ENCODE measurements at places on chromosomes 2 and 18. TPM values are rescaled to one million over a fixed set of nuclear protein-coding genes. Genes with fewer than 3 reads are reported as not detected.

Gene TTC21B
- total RNA-seq = 31.8 TPM

- H3K4me1 ChIP-seq = no peaks in the 10 kb centered on the region
- no peaks in the 10 kb centered on the region for H3K36me3 ChIP-seq
- no peaks in the 10 kb centered on the region for H3K27me3 ChIP-seq
- no peak overlapping the region for H3K4me3 ChIP-seq
- peak; percentile 56 for DNase-seq
Observed at GRCh38 chr2:234368861-234369261, 128.0 kb downstream of the ARL4C start.

DNA sequence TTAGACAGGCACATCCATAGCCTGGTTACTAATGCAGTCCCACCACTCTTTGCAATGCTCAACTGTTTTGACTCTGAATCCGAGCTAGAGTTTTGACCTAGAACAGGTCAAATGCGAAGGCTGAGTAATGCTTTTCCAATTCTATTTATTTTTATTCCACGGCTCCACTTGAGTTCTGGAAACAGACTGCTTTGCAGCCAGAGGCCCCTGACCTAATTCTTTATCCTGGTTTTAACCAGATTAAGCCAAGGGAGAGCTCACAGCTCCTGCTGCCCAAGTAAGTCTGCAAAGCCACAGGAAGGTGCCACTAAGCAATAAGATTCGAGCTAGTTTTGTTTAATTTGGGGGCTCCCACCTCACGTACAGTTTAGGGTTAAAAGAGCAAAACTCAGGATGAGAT, 51.4 kb downstream of the MREG start:
- DNase-seq = no peak
- H3K4me3 ChIP-seq = no peak overlapping the region
- no peak overlapping the region for H3K27ac ChIP-seq
- H3K36me3 ChIP-seq = no peaks in the 10 kb centered on the region
- no peaks in the 10 kb centered on the region for H3K4me1 ChIP-seq
- H3K27me3 ChIP-seq = no peaks in the 10 kb centered on the region

Gene IL37
- not detected for total RNA-seq

Gene HAAO
- total RNA-seq = 22.0 TPM

Gene RFX8
- total RNA-seq = 0.96 TPM

Gene MATN3
- 1.6 TPM for total RNA-seq

GRCh38 chr18:59049721-59050660, 89.7 kb upstream of the SEC11C start:
- H3K27me3 ChIP-seq = no peaks in the 10 kb centered on the region
- H3K4me1 ChIP-seq = peaks cover 4% of the 10 kb centered on the region
- no peak overlapping the region for H3K27ac ChIP-seq

DNA sequence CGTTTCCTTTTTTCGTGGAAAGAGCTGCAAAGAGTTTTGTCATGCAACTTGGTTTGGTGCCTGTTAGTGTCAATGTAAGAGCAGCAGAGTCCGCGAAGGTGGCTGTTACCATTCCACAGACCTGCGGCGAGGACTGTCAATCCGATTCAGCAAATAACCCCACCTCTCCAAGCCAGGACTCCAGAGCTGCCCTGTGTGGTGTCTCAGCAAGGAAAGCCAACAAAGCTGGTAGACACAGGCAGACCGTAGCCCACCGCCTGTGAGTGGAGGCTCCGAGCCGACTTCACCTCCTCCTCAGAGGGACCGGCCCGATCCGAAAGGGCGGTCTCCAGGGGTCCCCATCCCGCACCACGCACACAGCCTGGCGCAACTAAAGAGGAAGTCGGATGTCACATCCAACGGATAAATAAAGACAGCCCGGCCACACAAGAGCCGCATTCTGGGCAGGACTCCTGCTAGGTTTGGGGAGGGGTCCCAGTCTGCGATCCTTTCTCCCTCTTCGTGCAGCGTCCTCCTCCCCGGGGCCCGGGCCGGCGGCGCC, 819 bp downstream of the ANKRD44 start:
- peak; percentile 59 for DNase-seq
- peaks cover 9% of the 10 kb centered on the region for H3K4me1 ChIP-seq
- H3K27me3 ChIP-seq = no peaks in the 10 kb centered on the region
- no peaks in the 10 kb centered on the region for H3K36me3 ChIP-seq
- H3K27ac ChIP-seq = peak overlapping the region; percentile 43
- H3K4me3 ChIP-seq = peak overlapping the region; percentile 78

Gene GREB1L
- total RNA-seq = 5.1 TPM

DNA sequence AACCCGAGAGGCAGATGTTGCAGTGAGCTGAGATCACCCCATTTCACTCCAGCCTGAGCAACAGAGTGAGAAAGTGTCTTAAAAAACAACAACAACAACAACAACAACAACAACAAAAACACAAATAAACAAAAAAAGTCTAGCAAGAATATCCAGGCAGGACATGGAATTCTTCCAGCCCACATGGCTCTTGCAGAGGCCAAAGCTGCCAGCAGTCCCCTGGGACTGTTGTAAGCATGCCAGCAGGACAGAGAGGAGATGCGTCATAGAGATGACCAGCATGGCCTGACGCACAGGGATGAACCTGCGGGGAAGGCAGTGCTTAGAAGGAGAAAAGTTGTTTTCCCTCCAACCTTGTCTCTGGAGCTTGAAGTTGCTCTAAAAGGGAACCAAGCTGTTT, 182.3 kb upstream of the PGAP1 start:
- no peaks in the 10 kb centered on the region for H3K27me3 ChIP-seq
- no peak overlapping the region for H3K27ac ChIP-seq
- DNase-seq = peak; percentile 68
- H3K4me1 ChIP-seq = no peaks in the 10 kb centered on the region

Gene UPP2
- not detected for total RNA-seq

DNA sequence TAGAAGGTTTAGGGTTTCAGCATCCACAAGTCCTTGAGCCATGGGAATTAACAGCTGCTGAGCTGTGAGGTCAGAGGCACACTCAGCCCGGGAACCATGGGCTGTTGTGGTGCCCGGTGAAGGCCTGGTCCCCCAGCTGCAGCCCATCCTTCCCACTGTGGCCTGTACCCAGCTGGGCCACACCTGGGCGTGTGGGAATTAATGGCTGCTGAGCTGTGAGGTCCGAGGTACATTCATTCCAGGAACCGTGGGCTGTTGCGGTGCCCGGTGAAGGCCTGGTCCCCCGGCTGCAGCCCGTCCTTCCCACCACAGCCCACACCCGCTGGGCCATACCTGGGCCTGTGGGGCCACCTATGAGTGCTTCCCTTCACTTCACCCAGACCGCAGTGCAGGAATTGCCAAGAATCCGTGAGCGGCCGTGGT, 25.2 kb downstream of the TMEM18 start:
- no peaks in the 10 kb centered on the region for H3K4me1 ChIP-seq

Gene BOK
- total RNA-seq = 11.6 TPM

Gene RMND5A
- total RNA-seq = 22.5 TPM

DNA sequence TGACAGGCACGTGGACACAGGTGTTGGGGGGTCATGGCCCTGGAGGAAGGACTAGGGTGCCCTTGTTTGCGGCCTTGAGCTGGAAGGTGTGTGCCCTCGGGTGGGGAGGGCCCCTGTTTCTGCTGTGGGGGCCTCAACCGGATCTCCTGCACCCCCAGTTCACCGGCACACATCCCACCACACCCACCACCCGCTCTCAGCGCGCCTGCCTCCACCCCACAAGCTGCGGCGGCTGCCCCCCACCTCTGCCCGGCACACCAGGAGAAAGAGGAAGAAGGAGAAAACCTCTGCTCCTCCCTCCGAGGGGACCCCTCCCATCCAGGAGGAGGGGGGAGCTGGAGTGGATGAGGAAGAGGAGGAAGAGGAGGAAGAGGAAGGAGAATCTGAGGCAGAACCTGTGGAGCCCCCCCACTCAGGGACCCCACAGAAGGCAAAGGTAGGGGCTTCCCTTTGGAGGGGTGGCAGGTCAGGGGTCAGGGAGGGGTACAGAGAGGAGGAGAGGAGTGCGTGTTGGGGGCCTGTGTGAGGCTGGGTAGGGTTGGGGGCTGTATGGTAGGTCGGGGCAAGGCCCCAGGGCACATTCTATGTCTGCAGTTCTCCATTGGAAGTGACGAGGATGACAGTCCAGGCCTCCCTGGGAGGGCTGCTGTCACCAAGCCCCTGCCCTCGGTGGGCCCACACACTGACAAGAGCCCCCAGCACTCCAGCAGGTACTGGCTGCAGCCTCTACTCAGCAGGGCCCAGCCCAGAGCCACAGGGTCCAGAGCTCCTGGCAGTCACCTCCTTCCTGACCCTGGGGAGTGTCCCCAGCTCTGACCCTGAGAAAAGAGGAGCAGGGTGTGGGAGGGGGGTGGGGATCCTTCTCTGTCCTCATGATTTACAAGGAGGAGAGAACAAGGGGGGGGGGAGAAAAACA, 1.8 kb downstream of the SLC4A3 start:
- no peak overlapping the region for H3K27ac ChIP-seq
- no peaks in the 10 kb centered on the region for H3K27me3 ChIP-seq
- H3K36me3 ChIP-seq = no peaks in the 10 kb centered on the region
- no peaks in the 10 kb centered on the region for H3K4me1 ChIP-seq
- DNase-seq = no peak

Gene LRRC30
- not detected for total RNA-seq
